AG04449 (cell line): ENCODE measurements at places on chromosomes 3 and 15.

- no peak for DNase-seq
Observed at GRCh38 chr15:65993236-65993635, 123.9 kb downstream of the RAB11A start.

- no peak for DNase-seq
Observed at GRCh38 chr15:74589826-74590225, 25.8 kb upstream of the CLK3 start.

- DNase-seq = no peak
Observed at GRCh38 chr15:66779331-66780009, 77.4 kb downstream of the SMAD6 start.

GRCh38 chr15:76150513-76150912 lies 90.7 kb downstream of the TMEM266 start:
- DNase-seq = no peak

- DNase-seq = no peak
Observed at GRCh38 chr15:71451130-71451529, 335.9 kb downstream of the THSD4 start.
